Renal cortex interstitium (tissue), 15 donors: ENCODE measurements at places on chromosomes 12 and 14. TPM values are rescaled to one million over a fixed set of nuclear protein-coding genes. Genes with fewer than 3 reads are reported as not detected.

Gene COA8
- polyA plus RNA-seq: 39.7 TPM

Gene ASCL1
- polyA plus RNA-seq: 0.12 TPM

Gene NOVA1
- polyA plus RNA-seq: 24.9 TPM

Gene RFX4
- 0.06 TPM for polyA plus RNA-seq

Gene MYF6
- 0.20 TPM for polyA plus RNA-seq

Gene TAS2R42
- polyA plus RNA-seq: 0.10 TPM

Gene TSPAN11
- 5.5 TPM for polyA plus RNA-seq

Gene STAB2
- 2.0 TPM for polyA plus RNA-seq
